ENCODE measurements at places on chromosomes 6 and 20.

- DNase-seq = no peak
These were observed 270.8 kb downstream of the ARID1B start for GRCh38 chr6:157047951-157048350.

GRCh38 chr6:118668761-118669385 lies 17.5 kb upstream of the CEP85L start:
- DNase-seq = peak; percentile 23

- no peak for DNase-seq
These were observed 709 bp upstream of the ZNF76 start for GRCh38 chr6:35258858-35259193.

DNA sequence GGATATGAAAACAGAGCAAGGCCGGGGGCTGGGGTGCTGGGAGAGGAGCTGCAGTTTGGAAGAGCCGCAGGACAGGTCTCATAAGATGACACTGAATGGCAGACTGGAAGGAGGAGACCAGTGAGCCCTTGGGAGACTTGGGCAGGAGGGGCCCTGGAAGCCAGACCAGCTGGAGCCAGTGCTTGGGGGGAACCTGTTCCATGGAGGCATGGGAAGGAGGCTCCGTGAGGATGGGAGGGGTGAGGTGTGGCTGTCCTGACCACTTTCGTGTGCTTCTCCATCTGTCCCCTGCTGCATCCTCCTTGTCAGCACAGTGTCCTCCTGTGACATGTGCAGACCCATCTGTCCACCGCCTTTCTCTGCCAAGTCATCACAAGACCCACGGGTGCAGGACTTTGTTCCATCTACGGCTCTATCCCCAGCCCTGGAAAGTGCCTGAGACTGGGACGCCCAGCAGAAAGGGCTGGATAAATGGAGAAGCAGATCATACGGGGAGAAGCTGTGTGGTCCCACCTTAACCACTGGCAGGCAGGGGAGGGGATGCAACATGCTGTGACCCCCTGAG lies 84.8 kb upstream of the MPC1 start:
- no peak for DNase-seq

DNA sequence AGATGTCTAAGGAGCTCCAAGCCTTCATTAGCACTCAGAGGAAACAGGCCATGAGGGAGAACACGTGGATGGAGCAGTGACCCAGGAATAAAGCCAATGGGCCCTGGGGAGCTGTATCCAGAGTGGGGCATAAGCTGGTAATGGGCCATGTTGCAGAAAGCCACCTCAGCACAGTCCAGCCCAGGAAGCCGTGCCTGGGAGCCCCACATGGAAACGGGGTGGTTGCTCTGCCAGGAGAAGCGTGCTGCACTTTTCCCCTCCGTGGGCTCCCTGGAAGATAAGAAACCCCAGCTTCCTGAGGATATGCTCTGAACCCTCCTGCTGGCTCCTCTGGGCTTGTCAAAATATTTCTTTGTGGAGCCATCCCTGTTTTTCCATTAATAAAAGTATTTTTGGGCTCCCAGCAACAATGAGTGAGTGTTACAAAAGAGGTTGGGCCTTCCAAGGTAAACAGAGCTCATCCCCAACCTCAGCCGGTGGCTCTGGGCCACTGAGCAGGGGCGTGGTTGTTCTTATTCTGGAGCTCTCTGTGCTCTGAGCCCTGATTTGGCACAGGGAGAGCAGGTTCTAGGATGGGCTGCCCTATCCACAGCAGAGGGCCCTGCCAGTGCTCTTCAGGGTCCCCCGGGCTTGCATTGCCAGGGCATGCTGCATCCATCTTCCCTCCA lies 31.2 kb upstream of the NFATC2 start:
- DNase-seq = no peak

DNA sequence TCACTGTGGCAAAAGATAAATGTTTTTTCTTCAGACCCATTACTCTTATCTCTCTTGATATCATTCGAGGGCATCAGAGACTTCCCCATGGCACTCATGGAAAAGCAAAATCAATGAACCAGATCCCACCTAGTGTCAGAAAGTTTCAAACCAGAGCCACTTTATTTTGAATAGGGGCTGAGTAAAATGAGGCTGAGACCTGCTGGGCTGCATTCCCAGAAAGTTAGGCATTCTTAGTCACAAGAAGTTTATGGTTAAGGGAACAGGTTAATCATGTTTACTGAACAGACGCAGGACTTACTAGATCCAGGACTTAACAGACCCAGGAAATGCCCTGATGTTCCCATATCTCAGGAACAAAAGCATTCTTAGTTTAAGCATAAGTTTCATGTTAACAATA lies 369.9 kb downstream of the BTBD3 start:
- no peak for DNase-seq

DNA sequence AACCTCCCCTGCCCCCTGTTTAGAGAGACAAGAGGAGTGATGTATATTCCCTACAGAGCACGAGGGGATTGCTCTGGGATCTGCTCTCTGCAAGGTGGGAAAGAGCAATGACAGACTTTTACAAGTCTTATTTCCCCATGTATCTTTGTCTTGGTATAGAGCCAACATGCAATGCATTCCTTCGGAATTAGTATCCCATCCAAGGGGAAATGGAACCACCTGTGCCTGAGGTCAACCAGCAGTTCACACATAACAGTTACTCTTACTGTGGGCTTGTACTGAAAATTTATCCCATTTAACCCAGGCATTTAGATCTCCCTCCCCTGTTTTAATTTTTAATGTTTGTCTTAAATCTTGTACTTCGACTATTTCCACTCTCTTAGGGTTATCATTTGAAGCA lies 250.4 kb downstream of the C6orf118 start:
- no peak for DNase-seq

DNA sequence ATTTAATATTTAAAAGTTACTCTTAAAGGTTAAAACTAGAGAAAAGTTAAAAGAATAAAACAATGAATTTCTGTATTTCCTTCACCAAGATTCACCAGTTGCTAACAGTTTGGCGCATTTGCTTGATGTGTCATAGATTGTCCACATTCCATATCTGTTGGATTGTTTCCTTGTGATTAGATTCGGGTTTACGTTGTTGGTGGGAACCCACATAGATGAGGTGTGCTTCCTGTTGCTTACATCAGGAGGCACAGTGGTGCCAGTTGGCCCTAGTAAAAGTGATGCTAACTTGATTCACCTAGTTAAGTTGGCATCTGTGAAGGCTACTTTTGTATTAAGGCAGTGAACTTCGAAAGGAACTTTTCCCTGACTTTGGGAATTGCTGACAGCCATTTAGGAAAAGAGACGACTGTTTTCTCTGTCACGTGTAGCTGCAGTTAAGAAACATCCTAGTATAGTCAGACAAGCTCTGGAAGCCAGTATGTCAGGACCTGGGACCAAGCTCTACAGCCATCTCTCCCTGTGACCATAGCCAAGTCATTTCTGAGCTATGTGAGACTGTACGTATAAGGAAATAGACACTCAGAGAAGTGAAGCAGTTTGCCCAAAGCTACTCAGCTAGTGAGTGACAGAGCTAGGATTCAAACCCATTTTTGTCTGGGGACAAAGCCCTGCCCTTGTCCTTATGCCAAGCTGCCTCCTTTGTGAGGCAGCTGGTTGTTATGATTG lies 49.0 kb downstream of the PPARD start:
- DNase-seq = peak; percentile 91

GRCh38 chr6:45743028-45743615 lies 272.5 kb downstream of the CLIC5 start:
- no peak for DNase-seq

DNA sequence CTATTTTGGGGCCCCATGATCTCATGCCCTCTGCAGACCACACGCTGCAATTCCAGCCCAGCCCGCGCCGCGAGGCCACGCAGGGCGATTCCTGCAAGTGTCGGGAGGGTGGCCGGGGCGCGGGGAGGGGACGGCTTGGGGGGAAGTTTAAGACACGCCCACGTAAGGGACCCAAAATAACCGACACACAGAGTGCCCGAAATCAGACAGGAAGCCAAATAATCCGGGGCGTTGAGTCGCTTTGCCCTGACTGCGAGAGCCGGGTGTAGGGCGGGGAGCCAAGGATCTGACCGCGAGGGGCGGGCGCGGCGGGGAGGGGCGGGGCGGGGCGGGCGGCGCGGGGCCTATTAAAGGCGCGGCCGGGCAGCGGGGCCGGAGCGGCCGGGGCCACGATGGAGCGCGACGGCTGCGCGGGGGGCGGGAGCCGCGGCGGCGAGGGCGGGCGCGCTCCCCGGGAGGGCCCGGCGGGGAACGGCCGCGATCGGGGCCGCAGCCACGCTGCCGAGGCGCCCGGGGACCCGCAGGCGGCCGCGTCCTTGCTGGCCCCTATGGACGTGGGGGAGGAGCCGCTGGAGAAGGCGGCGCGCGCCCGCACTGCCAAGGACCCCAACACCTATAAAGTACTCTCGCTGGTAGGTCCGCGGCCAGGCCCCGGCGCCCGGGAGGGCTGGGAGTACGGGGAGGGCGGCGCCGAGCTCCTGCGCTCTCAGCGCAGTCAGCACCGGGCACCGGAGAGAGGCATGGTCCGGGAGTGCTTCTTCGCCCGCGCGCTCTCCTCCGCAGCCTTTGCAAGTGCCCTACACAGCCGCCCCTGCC lies at the start of gene ENPP1:
TSS of gene ENPP1 (plus strand) at position 377 of the 816 bp plus-strand sequence. CDS start at position 393, 16 bp downstream.
- DNase-seq = no peak

- no peak for DNase-seq
These were observed at the start of gene PKHD1 for GRCh38 chr6:52087498-52087999. PKHD1 (minus strand) TSS chr6:52087613; CDS start chr6:52084933, 2,680 bp downstream.

DNA sequence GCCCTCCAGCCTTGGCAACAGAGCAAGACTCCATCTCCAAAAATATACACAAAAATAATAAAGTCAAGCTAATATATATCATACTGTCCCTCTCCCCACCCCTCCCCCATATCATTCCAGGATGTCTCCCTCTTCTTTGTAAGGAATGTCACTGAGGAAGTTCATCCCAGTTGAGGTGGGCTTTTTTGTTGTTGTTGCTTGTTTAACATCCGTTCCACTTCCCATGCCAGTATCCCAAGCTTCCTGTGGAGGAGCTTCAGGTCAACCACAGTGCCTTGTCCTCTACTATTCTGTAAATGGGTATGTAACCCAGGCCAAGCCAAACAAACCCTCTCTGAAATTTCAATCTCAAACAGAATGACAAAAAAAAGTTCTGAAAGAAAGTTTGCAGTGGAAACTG lies 19.0 kb upstream of the PTPN1 start:
- no peak for DNase-seq

- no peak for DNase-seq
These were observed 61.7 kb downstream of the MRPL14 start for GRCh38 chr6:44065443-44066140.

- DNase-seq = no peak
These were observed 644 bp downstream of the KIZ start for GRCh38 chr20:21126581-21126870.

- DNase-seq = no peak
These were observed 150.7 kb downstream of the CD24 start for GRCh38 chr6:106823732-106824351.

DNA sequence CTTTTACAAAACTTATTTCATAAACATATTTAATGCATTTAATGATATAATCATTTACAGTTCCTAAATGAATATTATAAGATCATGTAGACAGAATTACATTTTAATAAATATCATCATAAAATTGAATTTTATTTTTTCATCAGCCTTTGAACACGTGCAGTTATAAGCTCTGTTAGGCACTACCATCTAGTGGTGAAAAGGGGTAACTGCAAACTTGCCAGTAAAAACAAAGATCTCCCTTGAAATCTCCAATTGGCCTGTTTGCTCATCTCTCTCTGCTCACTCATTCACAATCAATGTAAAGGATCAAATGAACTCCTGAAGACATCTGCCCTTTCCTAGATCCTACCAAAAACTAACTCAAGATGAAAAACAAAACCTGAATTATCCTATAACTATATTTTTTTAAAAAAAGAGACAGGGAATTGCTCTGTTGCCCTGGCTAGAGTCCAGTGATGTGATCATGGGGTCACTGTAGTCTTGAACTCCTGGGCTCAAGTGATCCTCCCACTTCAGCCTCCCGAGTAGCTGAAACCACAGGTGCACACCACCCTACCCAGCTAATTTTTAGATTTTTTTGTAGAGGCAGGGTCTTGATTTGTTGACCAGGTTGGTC lies 31.7 kb downstream of the SAMHD1 start:
- no peak for DNase-seq

GRCh38 chr6:90764001-90764400 lies 177.1 kb upstream of the MAP3K7 start:
- DNase-seq = no peak

- no peak for DNase-seq
These were observed 30.9 kb downstream of the BFSP1 start for GRCh38 chr20:17500271-17500670.

DNA sequence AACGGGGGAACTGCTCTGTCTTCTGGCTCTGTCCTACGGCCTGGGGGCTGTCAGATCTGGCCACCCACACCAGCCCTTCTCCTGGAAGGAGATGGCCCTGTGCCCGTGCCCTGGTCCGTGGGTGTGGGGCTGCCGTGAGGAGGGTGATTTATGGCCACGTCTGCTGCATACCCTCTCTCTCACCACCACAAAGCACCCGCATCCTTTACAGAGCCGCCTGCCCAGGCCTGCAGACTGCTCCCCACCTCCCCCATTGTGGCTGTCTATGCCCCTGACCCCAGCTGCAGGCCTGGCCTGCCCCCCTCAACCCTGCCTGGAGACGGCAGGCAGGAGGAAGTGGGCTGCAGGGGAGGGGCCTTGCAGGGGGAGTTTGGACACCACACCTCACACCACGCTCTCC lies 72.7 kb upstream of the GATA5 start:
- DNase-seq = no peak

DNA sequence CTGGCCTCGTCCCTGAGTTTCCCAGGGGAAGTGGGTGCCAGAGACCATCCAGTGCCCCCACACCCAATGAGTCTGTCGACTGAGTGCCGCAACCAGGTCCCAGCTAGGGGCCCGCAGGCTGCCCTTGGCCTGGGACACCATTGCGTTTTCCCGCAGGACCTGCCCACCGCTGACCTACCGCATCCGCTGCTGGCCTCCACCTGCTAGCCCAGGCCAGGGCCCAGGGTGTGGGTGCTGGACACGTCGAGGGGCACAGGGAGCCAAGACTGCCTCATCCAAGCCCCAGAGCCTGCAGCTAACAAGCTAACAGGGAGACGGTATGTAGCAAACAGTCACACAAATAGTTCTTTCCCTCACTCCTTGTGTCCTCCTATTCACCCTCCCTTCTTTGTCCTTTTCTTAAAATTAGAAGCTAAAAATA lies 97.7 kb downstream of the TMEM242 start:
- DNase-seq = no peak

- DNase-seq = no peak
These were observed 84.4 kb downstream of the SAMD3 start for GRCh38 chr6:130138116-130138908.

DNA sequence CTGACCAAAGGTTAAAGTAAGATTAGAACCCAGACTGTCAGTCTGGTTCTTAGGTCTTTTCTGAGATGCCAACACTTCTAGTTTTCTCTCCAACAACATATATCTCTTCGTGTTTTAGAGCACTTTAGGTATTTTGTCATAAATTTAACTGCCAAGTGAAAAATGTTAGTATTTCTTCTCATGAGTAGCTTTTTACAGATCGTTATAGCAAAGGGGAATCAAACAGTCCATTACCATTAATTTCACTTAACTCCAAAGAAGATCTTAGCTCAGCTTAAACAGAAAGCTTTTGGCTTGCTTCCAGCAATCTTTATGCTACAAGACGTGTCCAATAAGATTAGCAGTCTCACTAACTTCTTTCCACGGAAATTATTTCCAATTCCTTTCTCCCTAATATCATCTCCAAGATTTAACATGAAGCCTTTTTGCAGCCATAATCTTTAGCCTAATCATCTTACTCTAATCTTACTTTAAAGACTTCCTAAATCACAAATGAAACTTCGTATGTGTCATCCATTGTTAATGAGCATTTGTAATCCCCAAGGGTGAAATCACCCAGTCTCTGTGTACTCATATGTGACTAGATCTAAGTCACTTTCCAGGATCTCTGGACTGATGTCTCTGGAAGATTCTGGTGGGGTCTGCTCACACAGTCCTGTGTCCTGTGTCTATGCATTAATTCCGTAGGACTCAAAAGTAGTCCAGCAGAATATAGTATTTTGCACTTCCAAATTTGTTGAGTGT lies 38.7 kb downstream of the MOXD1 start:
- DNase-seq = no peak

Data from AG04449 (cell line).